OCI-LY7 (cell line): ENCODE measurements at places on chromosomes 13 and 19.

DNA sequence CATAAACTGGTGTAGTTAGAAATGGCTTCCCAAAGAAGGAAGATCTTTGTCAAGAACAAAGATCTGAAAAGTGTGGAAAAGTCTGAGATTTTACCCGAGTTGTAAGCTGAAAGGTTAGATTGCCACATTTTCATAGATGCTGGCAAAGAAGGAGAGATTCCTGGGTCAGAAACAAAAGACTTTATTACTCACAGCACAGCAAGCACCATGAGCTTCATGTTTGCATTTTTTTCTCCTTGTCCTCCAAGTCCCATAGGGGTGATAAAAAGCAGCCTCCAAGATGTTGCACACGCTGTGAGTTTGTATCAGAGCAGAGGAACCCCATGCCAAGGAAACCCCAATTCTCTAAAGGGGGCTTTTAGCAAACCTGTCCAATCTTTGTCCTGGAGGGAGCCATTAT is 29.3 kb downstream of the MZT1 start:
- no peak for DNase-seq

GRCh38 chr19:27972291-27973040 is 1240.5 kb downstream of the UQCRFS1 start:
- DNase-seq: no peak

DNA sequence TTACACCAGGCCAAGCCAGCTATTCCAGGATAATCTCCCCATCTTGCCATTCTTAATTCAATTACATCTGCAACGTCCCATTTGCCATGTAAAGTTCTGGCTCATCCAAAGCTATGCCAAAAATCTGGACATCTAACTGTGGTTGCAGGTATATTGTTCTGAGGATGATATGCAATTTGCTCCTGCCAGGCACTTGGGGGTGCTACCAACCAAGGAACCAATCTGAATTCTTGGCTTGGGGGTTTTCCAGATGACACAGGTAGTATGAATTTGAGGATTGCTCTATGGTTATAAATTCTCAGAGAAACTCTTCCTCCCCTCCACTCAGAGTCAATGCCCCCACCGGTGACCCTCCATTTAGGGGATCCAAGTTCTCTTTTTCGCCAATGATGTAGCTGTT is 33.0 kb downstream of the CRYL1 start:
- DNase-seq: peak; percentile 33

DNA sequence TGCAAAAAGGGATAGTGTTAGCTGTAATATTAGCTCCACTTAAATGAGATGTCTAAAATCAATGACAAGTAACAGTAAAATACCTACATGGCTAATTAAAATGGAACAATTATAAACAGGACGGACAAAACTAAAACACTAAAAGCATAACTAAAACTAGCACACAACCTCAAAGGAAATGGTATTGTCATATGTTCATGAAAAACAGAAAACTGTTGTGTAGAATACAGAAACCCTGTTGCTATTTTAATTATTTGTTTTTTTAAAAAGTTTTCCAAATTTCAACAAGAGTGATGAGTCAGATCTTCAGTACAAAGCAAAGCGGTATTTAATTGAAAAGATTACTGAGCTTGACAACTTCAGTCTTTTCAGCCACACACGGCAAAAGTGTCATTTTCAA is 4.2 kb downstream of the RCBTB2 start:
- no peak for DNase-seq

DNA sequence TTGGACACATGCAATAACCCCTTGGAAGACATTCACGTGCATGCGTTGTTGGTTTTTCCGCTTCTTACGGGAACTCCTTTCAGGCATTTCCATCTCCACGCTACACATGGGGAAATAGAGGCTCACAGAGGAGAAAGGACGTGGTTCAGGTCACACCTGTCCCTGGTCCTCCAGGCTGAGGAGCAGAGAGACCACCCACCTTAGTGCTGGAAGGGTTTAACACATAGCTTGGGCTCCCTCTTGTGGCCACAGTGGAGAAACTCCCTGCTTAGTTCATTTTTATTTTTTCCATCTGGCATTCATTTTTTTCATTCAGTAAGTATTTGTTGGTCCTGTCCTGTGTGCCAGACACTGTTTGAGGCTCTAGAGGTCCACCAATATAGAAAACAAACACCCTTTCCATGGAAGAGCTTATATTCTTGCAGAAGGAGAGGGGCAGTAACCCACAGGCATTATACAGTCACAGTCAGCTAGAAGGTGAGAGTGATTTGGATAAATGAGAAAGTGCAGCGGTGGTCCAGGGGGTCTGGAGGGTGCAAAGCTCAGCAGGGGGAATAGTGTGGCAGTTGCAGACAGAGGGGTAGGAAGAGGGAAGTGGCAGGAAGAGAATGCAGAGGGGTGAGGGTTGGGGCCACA is 24.2 kb upstream of the TTYH1 start:
- DNase-seq: peak; percentile 82

DNA sequence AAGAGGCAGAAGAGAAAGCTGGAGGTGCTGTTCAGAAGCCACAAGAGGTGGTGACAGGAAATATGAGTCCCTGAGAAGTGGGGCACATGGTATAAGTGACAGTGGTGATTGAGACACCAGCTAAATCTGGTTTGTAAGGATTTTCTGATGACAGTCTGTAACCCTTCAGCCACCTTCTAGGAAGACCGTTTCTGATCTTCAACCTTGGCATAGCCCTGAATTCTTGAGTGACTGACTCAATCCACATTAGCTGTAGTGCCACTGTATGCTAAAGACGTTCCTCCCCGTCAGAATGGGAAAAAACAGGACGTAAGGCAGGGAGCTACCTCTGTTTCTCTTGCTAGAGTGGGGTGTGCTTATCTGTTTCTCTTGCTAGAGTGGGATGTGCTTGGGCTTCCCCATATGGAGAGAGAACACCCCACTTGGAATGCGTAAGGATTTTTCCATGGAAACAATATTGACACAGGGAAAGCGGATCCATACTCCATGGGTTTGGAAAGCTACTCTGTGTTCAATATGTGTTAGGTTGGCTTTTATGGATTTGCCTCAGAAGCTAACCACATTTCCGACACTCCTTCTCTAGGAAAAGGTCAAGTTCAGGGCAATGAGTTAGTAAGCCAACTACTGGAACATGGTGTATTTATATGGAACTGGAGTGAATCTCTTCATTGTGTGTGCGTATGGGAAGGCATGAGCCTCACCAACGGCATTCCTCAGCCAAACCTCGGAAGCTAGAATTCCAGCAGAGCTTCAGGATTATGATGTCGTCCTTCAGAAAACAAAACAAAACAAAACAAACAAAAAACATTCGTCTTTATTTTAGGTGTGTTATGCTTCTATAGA is 948.8 kb upstream of the SLC10A2 start:
- no peak for DNase-seq
